Daoy (cell line): ENCODE measurements at places on chromosomes 11 and 22.

GRCh38 chr11:42237701-42238235 is 778.3 kb upstream of the LRRC4C start:
- no peak for DNase-seq

- DNase-seq, result no peak
Measured at GRCh38 chr11:128048121-128048520, 539.2 kb downstream of the ETS1 start.

DNA sequence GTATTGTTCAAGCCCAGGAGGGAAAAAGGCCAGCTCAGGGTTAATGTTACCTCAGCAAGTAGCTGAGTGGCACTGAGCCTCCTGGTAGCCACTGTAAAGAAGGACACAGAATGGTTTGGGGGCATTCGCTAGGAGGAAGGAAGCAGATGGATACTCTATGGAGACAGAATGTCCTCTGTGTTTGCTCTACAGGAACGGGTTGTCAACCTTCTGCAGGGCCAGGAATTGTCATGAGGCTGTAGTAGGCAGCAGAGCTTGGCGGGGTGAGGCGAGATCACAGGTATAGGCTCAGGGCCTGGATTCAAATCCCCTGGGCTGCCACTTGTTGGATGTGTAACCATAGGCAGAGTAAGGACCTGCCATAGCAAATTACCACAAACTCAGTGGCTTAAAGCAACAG is 3.0 kb upstream of the LRRC75B start:
- DNase-seq, result no peak

GRCh38 chr11:125342281-125342930 is 153.7 kb downstream of the FEZ1 start:
- no peak for DNase-seq

GRCh38 chr22:44369293-44369661 is 56.5 kb upstream of the SHISAL1 start:
- DNase-seq, result no peak
